Activated CD4-positive, alpha-beta T cell treated with anti-CD3 and anti-CD28 coated beads for 48 hours (primary cell): ENCODE measurements at places on chromosomes 2 and 18.

DNA sequence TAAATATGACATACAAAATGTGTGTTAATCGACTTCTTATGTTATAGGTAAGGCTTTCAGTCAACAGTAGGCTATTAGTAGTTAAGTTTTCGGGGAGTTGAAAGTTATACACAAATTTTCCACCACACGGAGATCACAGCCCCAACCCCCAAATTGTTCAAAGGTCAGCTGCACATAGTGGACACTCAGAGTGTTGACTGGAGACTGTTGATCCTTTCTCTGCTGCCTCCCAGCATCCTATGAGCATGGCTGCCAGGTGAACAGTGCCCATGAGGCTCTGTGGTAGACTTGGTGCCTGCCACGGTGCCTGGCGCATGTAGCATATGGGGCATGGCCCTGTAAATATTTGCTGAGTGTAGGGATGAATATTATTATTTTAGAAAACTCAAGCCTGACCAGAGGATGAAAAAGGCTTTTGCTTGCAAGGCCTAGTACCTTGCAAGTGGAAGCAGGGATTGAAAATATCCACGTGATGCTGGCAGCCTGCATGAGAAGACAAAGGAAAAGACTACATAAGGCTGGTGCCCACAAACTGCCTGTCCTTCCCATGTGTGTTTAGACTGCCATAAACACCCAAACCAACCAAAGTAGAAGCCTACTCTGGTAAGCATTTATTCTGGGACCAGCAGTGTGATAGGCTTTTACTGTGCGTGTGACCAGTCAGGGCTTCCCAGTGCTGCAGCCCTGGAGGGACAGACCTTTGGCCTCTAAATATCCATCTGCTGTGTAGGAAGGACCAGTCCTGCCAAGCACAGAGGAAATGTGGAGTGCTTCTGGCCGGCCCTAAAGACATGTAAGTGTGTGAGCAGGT is 226.1 kb downstream of the LDLRAD4 start:
- no peak for DNase-seq

DNA sequence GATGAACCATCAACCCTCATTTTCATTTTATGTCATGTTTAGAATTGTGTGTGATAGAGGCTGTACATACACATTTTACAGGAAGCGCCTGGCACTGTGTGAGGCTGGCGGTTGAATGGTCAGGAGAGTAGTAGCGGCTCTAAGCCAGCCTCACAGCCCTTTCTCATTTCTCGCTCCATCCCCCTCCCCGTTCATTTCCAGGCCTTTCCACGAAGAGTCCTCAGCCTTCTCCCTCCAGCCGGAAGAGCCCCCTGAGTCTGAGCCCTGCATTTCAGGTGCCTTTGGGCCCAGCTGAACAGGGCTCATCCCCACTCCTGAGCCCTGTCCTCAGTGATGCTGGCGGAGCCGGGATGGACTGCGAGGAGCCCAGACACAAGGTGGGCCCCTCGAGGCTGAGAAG is 51.8 kb downstream of the STK25 start:
- no peak for DNase-seq

GRCh38 chr2:128577141-128577930 is 258.7 kb upstream of the HS6ST1 start:
- DNase-seq: no peak

DNA sequence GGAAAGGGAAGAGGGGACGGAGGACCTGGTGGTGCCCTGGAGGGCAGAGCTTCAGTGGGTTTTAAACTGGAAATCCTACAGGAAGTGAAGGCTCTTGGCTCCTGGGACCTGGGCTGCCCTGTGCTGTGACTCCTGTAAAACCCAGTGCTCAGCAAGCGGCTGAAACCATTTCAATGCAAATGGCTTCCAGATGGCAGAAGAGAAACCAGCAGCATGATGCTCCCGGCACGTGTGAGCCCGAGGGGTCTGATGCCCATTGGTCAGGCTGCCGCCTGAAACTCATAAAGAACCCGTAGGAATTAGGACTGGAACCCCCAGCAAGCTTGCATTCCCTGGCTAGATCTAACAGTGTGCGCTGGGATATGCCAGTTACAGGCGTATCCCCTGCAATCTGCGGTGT is 109.2 kb upstream of the THOC1 start:
- no peak for DNase-seq

GRCh38 chr18:23228102-23229061 is 93.1 kb downstream of the CABLES1 start:
- peak; percentile 35 for DNase-seq

DNA sequence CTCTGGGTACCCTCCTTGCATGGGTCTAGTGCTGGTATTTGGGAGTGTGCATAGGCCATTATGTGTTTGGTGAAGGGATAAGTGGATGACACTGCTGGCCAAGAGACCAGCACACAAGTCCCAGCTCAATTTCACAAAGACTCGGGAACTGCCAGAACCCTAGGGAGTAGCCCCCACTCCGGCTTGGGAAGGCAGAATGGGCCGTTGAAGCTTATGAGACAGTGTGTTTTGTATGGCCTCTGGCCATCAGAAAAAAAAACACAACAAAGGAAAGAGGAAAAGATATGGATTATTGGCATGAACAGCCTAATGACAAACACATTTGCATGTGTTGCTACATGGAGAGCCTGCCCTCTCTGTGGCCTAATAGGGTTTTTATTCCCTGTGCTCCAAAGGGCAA is 144.2 kb downstream of the TTC32 start:
- no peak for DNase-seq

GRCh38 chr18:69947361-69948133 is at the start of gene CD226:
CD226 (minus strand) TSS chr18:69947873; CDS start chr18:69947406, 467 bp downstream.
- no peak for DNase-seq

DNA sequence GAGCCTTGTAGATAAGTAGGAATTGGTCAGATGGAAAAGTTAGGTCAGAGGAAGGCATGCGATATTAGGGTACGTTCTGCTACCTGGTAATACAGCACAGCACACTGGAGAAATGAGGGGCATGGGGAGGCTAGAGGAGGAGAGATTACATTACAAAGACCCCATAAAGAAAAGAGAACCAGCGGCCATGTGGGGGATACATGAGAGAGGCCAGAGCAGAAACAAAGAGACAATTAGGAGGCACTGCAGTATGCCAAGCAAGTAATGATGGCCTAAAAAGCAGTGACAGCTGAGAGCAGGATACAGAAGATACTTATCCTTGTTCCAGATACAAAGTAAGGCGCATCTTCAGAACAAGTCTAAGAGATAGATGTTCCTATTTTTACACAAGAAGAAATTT is 40.0 kb downstream of the TXNL1 start:
- DNase-seq: no peak

GRCh38 chr2:48165070-48165753 is 258.9 kb upstream of the FBXO11 start:
- no peak for DNase-seq

DNA sequence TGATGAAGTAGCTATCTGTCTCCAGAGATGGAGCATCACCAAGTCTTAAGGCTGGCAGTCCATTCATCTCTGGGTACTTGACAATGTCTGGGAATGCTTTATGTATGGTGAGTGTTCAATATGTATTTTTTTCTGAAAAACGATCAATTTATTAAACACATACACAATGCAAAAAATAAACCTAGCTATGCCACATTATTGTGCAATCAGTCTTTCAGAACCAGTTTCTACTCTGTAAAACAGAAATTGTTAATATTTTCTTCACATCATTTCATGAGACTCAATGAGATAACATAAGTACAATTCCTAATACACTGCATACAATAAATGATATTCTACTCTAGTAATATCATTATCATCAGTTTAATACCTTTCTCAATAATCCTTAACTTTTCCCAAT is 122.5 kb downstream of the PIGN start:
- no peak for DNase-seq

DNA sequence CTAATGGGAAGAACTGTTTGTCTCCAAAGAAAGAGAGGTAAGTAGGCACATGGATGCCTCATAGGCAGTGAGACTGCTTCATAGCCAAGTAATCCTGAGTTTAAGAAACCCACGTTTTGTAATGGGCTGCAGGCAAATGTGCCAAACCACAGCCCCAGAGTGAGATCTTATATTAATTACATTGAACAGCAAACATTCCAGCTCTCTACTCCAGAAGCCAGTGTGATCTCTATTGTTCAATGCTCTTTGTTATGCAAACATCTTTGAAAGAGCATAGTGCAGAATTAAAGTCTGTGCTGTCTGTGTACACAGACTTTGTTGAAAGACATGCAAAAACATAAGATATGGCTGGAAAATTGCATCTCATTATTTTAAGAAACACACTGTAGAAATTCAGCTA is 720.8 kb upstream of the REG3G start:
- no peak for DNase-seq

- DNase-seq: no peak
Measured at GRCh38 chr2:105754994-105755393, 10.3 kb downstream of the NCK2 start.

- no peak for DNase-seq
Measured at GRCh38 chr2:109476641-109477441, 136.9 kb downstream of the SEPTIN10 start.

GRCh38 chr2:124678043-124678442 is 653.0 kb downstream of the CNTNAP5 start:
- DNase-seq: no peak

- no peak for DNase-seq
Measured at GRCh38 chr2:118923371-118923770, 18.6 kb upstream of the MARCO start.

GRCh38 chr2:65120990-65121693 is 8.8 kb downstream of the RAB1A start:
- DNase-seq: no peak

DNA sequence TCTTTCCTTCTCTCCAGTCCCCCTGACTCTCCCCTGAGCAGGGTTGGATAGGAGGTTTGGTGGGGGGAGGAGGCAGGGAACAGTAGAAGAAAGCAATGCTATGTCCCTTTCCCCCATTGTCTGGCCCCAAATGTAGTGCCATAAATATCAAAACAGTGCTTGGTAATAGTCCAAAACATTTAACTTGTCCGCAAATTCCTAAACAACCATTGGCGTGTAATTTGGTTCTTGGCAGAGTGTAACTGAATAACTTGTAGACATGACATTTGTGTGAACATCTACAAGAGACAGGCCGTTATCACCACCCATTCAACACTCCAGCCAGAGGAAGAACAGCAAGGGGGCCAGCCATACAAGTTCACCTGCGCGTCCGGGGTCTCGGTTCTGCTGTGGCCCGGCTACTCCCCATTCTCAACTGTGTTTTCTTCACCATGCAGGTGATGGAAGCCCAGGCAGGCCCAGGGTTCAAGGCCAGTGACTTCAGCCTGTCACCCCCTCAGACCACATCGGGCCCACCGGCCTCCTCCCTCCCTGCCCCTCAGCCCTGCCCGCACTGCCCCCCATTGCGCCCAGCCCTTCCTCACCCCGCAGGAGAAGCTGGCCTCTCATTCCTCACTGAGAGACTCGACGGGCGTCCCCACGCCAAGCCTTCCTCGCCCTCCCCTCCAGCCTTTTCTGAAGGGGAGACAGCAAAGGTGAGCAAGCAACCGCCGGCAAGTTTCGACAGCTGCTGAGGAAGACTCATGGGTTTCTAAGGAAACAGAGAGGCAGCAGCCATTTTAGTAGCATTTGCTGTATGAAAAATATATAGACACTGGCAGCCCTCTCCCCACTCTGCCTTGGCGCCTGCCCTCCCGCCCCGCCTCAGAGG is 699 bp upstream of the RAPGEF4 start:
- peak; percentile 62 for DNase-seq

GRCh38 chr2:88053296-88053695 is 2.3 kb downstream of the KRCC1 start:
- no peak for DNase-seq

- no peak for DNase-seq
Measured at GRCh38 chr18:40380686-40381439, 1574.2 kb upstream of the PIK3C3 start.

- no peak for DNase-seq
Measured at GRCh38 chr2:68857855-68858456, 13.2 kb downstream of the BMP10 start.

DNA sequence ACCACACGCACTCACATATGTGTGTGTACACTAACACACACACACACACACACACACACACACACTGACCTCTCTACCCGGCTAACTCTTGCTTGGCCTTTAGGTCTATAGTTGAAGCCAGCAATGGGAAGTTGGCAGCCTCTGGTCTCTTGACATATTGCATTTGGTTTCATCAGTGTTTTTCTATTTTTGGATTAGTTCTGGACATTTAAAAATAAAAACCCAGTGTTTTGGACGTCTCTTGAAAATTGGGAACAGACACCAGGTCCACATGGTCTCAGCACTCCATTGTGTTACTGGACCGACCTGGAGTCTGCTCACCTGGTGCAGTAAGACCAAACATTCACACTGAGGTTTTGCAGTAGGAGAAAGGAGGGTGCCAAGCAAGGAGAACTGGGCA is 50.4 kb upstream of the AFF3 start:
- no peak for DNase-seq

DNA sequence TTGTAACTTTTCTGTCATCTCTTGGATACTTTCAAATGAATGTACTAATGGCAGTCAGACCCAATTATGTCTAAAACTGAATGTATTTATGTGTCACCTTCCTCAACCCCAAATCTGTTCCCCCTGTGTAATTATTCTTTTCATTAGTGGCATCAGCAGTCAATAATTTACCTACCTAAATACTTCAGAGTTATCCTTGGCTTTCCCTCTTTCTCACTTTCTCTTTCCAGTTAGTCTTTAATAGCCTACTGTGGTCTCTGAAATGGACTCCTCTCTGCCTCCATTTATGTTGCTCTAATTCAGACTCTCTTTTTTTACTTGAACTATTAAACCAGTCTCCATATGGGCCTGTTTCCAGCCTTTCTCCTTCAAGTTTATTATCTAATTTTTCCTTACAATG is 21.0 kb downstream of the C18orf63 start:
- DNase-seq: no peak

DNA sequence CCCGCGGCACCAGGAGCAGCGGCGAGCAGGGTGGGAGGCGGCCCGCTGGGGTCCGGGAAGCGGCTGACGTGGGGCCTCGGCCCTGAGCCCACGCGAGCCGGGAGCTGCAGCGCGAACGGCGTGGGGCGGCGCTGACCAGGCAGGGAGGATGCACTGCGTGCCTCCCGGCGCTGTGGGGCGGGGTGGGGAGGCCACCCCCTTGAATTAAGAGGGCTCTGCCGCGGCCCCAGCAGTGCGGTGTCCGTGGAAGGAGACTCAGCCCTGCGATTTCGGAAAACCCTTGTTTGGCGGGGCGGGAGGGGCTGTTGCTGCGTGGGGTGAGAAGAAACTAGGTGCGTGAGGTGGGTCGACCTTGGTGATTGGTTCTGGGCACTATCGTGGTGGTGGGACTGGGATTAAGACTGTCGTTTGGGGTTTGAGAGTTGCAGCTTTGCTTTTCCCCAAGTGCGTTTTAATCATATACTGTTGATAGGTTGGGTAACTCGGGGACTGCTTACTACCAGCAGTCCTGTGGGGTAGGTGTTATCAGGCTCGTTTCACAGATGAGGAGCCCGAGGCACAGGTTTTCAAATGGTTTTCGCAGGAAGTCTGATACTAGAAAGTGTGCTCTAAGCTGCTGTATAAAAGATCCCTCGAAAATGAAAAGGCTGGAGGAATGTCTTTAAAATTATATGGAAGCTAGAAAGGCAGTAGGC is 722 bp downstream of the ACSL3 start:
- peak; percentile 60 for DNase-seq
